Fibroblast of the conjunctiva (primary cell): ENCODE measurements at places on chromosomes 7 and 10.

DNA sequence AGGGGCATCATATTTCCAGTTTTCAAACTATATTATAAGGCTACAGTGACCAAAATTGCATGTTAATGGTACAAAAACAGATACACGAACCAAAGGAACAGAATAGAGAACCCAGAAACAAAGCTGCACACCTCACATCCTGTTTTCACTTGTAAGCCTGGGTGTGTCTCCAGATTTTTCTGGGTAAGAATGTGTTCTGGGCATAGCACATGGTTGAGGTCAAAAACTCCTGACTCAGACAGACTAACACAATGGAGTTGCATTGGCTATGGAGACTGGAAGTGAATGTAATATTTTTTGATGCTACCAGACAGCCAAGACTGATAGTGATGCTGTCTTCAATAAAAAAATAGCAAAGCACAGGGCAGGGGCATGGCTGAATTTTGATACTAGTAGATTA is 1175.2 kb downstream of the NXPH1 start:
- no peak for DNase-seq

GRCh38 chr7:37765872-37766525 is 82.4 kb upstream of the NME8 start:
- no peak for DNase-seq

- DNase-seq = no peak
These were observed 8.3 kb upstream of the ATP6V0E2 start for GRCh38 chr7:149865437-149865836.

- DNase-seq = no peak
These were observed 59.9 kb downstream of the ALOX5 start for GRCh38 chr10:45433716-45434469.

- no peak for DNase-seq
These were observed 501.8 kb downstream of the GATA3 start for GRCh38 chr10:8556321-8556720.

DNA sequence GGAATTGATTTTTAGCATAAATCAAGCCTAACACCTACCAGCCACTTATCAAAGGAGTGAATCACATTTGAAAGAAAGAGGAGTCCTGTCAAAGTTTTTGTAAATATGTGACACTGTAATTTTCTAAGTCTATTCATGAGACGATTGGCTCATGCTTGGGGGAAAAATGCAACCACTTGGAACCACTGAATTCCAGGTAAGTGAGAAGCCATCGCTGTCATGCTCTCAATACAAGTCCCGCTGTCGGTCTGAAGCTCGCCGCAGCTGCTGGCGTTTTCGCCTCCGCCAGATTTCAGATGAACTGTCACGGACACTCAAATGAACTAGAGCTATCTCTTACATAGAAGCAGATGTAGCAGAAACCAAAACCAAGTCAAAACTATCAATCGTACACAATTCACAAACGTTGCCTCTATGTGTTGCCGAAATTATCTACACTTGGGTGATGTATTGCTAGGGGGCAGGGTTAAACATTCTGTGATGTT is 279.8 kb upstream of the FZD8 start:
- DNase-seq = no peak

- DNase-seq = no peak
These were observed 196.9 kb upstream of the PPP2R2D start for GRCh38 chr10:131703941-131704340.

- DNase-seq = no peak
These were observed 39.5 kb downstream of the CNPY1 start for GRCh38 chr7:155506854-155507337.

DNA sequence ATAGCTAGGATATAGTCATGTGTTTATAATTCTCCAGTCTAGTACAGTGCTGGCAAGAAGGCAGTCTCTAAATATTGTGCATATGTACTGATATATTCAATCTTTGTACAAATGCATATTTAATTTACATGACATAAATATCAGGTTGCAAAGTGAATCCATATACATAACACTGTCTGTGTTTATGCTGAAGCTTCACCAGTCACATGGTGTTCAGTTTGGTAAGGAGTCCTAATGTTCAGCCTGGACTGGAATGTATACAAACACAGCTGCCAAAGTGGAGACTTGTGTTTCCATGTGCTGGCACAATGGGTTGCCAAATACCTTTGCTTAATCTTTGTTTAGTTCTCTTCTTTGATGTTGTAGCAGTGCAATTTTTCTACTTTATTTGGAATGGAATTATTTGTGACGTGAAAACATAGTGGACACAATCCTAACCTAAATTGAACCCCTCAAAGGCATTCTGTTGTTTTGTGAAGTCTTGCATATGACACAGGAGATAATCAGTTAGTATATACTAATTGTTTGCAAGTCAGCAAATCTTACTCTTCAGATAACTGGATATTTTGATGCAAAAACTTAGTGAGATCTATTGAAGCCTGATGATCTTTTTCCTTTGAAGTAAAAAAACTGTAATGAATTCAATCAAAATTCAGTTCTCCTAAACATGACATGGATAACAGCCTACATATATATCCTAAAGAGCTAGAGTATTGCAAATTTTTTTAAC is 17.3 kb upstream of the ARL4A start:
- DNase-seq = peak; percentile 84

- DNase-seq = no peak
These were observed 23.7 kb upstream of the TRPV6 start for GRCh38 chr7:142908921-142909890.

GRCh38 chr10:132360766-132361447 is 28.9 kb downstream of the LRRC27 start:
- DNase-seq = no peak

DNA sequence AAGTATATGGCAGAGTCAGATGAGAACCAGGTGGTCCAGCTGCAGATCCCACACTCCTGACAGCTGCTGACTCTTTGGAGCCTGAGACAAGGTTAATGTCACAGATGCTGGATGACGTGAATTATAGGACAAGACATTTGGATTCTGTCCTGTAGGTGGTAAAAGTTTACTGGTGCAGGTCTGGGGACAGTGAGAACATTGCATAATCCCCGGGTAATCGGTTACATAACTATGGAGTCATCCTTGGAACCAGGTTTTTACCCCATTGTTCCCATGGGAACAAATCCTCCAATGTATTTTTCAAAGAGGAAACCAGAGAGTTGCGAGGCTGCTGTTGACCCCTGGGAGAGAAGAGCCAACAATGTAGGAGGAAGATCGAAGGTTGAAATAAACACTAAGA is 27.5 kb upstream of the ZCCHC24 start:
- DNase-seq = no peak

DNA sequence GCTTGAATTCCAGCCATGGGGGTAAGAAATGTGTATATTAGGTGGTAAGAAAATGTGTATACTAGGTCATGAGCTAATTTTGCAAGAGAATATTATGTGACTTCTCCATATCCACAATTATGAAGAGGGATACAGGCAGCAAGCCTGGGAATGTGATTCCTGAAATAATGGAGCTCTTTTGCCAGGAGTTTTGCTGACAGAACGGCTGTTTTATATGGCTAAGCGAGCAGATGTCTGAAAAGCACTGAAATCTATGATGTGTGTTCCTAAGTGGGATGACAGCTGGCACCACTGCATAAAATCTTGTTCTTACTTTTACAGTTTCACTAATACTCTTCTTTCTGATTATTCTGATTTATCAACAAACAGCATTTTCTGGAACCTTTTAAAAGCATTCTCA is 386.0 kb upstream of the HPS1 start:
- no peak for DNase-seq

GRCh38 chr10:71778071-71778825 is 4.9 kb upstream of the VSIR start:
- DNase-seq = no peak

DNA sequence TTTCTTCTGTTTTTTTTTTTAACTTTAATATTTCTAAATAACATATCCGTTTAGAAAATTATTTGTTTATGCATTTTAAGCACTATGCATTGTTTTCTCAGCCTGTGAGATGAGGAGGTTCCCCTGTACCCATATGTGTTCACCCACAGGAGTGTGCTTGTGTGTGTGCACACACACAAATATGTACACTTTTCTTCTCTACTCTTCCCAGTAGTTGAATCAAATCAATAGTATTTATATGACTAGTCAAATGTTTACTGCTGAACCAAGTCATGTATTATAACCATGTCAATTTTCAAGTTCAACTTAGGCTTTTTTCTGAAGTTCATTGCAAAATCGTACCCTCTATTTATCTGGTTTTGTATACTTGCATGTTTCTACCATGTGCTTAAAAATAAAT is 37.3 kb downstream of the HDAC9 start:
- DNase-seq = no peak

- DNase-seq = no peak
These were observed 138.7 kb downstream of the NRP1 start for GRCh38 chr10:33195608-33196376.

GRCh38 chr10:7819121-7819460 is 786 bp downstream of the TAF3 start:
- DNase-seq = peak; percentile 17

- DNase-seq = peak; percentile 55
These were observed 6.3 kb upstream of the SFMBT2 start for GRCh38 chr10:7417103-7417623.

- DNase-seq = no peak
These were observed 169.7 kb downstream of the BUB3 start for GRCh38 chr10:123323884-123324283.

DNA sequence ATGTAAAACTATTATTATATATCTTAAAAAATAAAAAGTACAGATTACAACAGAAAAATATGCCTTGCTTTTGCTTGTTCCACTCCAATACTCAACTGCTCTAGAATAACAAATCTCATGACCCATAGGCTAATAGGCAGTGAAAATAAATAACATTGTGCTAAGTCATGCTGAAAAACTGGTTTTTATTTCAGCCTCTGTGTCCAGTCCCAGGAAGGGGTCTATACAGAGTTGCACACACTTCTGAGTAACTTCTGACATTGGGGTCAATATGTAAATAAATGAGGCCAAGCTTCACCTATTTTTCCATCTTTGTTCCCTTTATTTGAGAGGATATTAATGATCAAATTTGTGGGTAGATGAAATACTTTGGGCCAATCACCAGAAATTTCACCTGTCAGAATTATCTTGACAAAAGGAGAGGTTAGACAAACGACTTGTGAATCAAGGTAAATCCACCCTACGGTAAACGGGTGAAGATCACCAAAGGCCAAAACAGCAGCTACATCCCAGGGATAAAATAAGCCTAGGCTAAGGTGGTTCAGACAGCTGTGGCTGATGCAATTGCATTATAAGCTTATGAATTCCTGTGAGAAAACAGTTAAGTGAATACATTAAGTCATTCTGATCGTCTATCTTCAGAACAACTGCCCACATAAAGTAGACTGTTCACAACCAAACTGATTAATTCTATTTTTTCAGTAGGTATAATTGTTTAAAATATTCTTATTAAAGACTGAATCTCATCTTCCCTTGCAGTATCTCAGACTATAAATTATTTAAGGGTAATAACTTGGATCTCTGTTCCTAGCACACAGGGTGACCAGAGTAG is 87.5 kb downstream of the UBE2H start:
- no peak for DNase-seq

GRCh38 chr7:46256870-46257661 is 336.0 kb upstream of the IGFBP3 start:
- no peak for DNase-seq

- no peak for DNase-seq
These were observed 29.0 kb downstream of the PFKFB3 start for GRCh38 chr10:6231730-6232129.

DNA sequence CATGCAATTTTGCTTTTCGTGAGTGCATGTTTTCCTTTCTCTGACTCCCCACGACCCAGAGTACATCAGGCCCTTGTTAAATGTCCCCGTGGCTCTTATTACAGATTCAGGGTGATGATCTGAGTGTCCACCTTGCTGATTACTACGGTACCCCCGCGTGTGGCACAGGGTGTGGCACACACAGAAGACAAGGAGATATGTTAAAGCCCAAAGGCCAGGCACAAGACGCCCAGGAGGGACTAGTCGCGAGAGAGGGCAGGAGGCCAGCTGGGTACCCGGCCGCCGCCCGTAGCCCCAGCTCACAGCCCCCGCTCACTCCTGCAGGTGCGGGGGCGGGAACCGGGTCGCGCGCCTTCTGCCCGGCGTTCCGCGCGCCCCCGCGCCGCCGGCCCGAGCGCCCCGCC is 281 bp upstream of the EXOC6 start:
- no peak for DNase-seq

DNA sequence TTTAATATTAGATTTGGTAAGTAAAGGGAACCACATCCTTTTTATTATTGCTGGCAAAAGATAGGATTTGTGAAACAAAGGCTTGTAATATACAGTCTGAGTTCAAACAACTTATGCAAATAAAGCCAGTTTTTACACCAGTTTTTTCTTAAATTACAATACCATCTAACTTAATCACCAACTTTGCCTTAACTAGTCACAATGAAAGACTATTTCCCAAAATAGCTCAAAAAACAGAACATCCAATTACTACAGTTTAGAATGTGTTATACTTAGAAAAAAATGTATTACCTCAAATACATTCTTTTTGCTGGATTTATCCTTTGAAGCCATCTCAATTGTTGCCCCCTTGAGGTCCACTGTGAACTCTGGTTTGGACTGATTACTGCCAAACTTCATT is 108.5 kb downstream of the ARHGAP12 start:
- no peak for DNase-seq

DNA sequence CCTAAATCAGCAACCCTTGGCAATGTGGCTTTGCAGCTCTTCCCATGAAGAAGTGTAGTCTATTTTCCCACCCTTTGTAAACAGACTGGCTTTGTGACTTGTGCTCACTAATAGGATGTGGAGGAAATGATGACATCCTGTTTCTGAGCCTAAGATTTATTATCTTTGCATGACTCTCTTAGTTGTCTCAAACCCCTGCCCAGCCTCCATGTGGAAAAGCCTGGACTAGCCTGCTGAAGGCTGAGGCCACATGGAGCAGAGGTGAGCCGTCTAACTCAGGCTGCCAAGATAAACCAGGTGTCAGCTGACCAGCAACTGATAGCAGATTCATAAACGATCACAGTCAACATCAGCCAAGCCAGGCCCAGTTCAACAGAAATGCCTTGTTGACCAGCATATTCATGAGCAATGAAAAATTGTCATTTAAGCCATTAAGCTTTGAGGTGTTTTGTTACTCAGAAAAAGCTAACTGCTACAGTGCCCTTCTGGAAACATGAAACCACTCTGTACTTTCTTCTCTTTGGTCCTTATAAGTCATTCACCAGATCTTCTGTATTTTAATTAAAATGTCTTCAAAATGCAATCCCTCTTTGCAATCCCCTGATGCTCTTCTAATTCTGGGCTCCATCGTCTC is 586.3 kb upstream of the ANKRD30A start:
- no peak for DNase-seq

DNA sequence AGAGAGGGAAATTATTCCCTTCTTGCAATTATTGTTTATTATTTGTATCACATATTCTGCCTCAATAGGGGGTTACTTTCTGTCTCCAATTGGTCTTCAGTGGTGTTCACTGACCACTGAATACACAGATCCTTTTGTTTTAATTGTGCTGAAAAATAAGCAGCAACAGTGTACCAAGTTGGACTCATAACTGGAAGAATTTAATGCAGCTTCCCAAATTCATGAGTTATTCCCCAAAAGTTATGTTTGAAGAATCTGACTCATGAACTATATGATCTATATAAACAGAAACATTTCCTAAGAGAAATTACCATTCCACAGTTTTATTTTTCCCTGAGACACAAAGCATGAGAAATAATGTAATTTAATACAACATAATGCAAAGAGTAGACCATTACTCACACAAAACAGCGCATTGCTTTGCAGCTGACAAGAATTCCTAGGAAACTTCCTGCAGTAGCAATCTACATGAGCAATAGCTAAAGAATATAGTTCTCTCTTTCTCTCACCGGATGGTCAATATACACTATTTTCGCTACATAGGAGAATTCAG is 479.2 kb downstream of the HTR7 start:
- DNase-seq = no peak

GRCh38 chr7:131151034-131151433 is 176.6 kb upstream of the MKLN1 start:
- no peak for DNase-seq
